Stimulated activated CD4-positive, alpha-beta T cell treated with anti-CD3 and anti-CD28 coated beads, Interleukin-2, amount 100 ng/mL, for 24 hours (primary cell): ENCODE measurements at places on chromosomes 1 and 21.

DNA sequence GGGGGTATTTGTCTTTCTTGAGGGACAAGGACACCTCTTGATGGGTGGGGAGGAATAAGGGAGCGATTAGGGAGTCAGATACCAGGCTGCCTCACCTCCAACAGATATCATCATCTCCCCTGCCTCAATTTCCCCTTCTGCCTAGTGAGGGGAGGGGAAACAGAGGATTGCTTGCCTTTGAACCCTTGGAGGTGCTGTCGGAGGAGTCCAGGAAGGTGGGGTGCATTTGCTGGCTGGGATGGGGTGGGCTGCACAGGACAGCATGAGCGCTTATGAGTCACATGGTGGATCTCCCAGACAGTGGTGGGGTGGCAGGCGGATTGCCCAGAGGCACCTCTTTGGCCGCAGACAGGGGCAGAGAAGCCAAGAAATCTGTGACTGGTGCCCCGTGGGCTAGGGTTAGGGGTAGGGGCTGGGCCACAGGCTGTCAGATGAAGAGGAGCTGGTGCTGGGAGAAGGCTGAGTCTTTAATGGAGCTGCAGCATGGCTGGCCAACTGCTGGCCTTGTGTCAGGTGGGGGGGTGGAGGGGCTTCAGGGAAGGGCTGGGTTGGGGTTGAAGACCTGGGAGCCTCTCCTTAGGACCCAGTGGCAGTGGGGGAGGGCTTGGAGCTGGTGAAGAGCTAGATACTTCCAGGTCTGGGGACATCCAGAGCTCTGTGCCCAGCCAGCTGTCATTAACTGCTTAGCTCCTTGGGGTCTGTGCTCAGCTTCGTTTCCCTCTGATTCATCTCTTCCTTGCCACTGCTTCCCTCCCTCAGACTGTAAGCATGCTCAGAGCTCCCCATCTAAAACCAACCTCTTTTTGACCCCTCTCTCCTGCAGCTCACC lies 7.0 kb upstream of the ADORA1 start:
- DNase-seq, result no peak

DNA sequence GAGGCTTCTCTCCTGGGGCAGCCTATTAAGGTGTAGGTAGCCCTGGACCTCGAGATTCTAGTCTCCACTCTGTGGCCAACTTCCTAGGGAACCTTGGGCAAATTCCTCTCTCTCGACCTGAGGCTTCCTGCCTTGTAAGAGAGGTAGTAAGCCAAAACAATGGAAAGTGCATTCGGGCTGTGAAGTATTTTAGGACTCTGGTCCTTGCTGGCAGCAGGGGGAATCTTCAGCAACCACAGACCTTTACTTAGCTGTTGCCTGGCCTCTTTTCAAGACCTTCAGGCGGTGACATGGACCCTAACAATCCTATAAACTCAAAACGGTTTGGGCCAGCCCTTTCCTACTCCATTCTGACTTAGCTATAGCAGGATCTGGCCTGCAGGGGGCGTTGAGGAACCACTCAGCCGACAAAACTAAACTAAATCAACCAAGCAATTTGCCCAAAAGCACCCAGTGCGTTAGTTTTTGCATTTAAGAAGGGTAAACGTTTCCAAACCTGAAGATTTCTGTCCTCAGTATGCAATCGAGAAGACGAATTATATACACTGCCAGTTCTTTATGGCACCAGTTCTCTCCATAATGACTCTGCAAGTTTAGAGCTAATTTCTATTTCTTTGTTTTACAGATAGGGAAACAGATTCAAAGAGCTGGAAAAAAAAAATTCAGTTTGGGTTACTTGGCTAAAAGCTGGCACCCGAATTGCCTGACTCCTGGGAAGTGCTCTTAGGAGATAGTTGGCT lies 10.9 kb upstream of the SESN2 start:
- DNase-seq, result peak; percentile 88

GRCh38 chr1:98404866-98405265 lies 256.7 kb upstream of the SNX7 start:
- DNase-seq, result no peak

DNA sequence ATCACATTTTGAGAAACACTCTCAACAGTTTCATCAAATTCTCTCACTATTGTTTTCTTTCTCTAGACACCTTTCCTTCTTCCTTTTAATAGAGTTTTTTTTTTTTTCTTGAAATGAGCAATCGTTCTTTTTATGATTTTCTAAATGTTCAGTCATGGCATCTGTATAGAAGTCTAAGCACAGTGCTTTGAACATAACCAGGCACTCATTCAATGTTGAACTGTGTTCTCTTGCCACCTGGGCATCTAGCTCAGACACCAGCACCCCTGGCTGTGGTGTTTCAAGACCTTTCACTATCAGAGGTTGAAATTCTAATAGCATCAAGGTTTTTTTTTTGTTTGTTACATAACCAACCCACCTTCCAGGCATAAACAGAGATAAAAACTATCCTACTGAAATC lies 96.6 kb downstream of the DNM3 start:
- DNase-seq, result no peak

DNA sequence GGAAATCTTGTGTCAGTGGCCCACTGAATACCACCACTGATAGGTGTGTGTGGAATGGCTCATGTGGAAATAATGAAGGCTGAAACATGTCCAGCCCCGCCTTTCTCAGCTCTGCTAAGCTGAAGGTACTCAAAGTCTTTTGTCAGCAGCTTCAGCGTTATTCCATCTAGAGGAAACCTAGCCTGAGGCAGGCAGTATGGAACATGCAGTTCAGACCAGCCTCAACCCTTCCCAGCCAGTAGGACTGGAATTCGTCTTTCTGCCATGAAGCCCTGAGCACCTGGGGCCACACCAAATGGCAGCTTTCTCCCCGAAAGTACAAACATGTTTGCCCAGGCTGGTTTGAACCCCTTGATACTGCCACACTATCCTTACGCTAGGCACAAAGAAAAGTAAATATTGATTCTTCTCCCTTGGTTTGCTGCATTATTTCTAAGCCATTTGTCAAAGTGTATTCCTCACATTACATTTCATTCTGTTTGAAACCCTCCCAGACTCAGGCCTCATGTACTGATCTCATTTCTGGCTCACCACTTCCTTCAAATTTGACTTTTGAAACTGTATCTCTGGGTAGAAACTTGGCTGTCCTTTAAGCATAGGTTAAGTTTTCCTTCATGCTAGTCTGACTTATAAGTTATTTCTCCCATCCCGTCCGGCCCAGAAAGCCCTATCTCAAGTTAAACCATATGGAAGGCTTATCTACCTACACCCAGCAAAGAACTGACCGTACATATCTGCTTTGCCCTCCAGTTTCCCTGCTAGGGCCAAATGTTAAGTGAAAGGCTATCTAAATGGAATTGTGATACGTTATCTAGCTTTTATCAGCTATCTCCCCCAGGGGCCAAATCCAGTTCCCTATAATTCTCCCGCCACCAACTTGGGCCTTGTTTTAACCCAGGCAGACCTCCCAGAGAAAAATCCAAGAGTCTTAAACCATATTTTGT lies 45.7 kb upstream of the HOOK1 start:
- DNase-seq, result no peak

DNA sequence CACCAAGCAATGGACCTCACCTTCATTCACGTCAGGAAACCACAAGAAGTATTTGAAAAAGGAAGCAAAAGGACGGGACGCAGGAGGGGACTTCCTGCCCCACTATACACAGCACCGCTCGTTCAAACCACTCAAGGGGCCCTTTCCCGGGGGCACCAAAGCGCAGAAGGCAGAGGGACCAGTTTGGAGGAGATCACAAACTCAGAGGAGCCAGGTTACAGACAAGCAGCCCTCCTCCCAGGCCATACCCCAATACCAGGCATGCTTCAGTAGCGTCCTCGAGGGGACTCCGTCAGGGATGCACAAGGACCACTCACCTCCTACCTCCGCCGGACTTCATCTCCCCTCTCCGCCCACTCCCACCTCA lies 685 bp downstream of the CRTC2 start:
- peak; percentile 45 for DNase-seq

- no peak for DNase-seq
Observed at GRCh38 chr1:229385853-229386456, 43.1 kb upstream of the CCSAP start.

GRCh38 chr1:111847466-111847865 lies 91.8 kb downstream of the DDX20 start:
- no peak for DNase-seq

DNA sequence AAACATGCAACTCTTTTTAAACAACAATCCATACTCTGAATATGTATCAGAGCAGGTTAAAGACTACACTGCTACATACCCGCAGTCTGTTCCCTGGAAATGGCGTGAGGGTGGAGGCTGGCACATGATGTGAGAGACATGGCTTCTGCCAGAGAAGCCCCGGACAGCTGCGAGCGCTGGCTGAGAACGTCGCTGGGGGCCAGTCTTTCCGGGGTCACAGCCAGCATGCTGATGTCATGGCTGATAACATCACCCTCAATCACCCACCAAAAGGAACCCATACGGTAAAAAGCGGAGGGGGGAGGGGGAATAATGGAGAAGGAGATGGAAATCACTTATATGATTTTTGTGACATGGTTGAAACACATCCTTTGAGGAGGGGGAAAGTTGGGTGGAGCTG lies 29.1 kb downstream of the C1orf198 start:
- DNase-seq, result no peak

DNA sequence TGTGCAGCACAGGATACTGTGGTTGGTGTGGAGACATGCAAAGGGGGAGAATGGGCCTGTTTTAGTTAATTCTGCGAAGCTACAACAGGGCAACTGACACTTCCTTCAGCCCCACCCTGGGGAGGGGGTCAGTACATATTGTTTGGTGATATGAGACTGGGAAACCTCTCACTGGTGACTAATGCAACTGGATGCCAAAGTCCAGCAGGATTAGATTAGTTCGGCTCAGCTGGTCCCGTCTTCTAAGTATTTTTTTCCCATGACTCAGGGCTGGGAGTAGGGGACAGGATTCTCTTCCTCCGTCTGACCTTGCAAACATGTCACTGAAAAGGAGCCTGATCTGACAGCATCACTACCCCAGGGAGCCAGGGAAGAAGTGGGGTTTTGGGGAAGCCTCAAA lies 43.0 kb downstream of the PLXNA2 start:
- DNase-seq, result no peak

DNA sequence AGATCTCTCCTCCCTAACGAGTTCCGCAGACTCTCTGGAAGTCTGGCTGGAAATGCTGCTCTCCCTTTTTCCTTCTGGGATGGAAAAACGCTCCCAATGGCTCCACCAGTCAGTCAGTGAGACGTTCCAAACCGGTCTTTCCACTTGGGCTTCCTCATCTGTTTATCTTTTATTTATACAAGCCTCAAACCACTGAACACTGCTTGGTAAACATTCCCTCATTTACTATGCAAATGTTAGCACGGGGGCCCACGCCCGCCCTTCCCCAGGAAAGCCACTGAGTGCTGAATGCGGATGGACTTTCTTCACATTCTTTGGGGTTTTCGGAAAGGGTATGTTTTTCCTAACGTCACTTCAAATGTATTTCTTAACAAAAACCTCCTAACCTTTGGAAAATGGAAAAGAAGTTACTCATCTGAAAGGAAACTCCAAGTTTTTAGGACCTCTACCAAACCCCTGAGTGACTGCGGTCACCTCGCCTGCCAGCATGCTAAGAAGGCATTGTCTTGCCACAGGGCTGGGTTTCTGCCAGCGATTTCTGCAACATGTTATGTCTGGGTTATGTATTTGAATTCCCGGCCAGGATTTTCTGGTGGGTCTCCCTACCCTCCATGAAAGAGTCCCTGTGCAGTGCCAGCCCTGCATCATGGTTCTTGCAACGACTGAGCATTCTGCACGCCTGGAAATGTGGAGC lies 14.0 kb upstream of the UMODL1 start:
- DNase-seq, result no peak

DNA sequence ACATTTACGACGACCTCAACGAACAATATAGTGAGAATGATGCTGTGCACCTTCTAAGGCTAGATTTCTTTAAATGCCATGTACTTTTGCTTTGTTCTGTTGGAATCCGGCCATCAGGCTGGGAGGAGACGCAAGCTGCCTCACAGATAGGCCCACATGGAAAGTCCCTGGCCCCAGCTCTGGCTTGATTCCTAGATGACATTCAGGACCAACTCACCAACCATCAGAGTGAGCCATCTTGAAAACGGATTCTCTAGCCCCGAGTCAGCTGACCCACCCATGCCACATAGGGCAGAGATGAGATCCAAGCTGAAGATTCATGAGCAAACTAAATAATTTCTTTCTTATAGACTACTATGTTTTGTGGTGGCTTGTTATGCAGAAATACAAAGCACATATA lies 164.4 kb downstream of the ZNF281 start:
- DNase-seq, result no peak

GRCh38 chr1:108200687-108201051 lies 526 bp upstream of the SLC25A24 start:
- peak; percentile 48 for DNase-seq

- no peak for DNase-seq
Observed at GRCh38 chr1:213564215-213564659, 423.5 kb upstream of the PROX1 start.

GRCh38 chr1:22553991-22554522 lies 9.2 kb upstream of the EPHA8 start:
- no peak for DNase-seq

- no peak for DNase-seq
Observed at GRCh38 chr1:27567146-27567526, 36.8 kb downstream of the AHDC1 start.

DNA sequence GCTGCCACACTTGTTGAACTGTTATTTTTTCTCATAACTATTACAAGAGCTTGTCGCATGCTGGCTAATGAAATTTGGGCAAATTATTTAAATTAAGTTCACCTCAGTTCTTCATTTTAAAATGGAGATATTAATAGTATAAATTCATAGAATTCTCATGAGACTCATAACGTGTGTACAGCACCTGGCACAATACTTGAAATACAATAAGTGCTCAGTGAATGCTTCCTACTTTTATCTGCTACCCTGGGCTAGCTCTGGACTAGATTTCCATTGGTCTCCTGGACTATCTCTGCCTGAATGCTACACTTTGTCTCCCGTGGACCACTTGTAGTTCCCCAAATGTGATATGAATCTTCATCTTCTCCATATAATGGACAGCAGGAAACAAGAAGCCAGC lies 919 bp downstream of the SLAMF6 start:
- DNase-seq, result no peak

GRCh38 chr1:98707556-98707955 lies 46.0 kb downstream of the SNX7 start:
- no peak for DNase-seq

DNA sequence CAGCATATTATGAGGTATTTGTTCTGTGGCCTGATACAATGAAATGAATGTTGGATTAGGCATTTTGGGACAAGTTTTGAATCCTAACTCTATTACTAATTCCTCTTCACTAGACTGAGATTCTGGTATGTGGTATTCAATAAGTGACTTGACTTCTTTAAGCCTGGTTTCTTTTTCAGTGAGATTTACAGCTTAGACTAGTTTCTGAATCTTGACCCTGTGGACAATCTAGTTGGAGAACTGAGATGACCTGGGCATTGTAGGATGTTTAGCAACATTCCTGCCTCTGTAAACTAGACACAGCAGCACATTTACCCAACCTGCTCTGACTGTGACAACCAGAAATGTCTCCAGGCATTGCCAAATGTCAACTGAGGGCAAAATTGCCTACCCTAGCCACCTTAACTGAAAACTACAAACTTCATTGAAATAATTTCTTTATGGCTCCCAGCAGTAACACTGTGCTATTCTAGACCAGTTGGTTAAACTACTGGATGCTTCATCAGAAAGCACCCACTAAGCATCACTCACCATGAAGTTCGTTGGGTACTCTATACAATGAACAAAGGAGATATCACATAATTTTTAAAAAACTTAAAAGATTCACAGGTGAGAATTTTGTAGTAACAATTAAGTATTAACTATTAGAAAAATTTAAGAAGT lies 16.8 kb downstream of the PTPRC start:
- DNase-seq, result no peak

- no peak for DNase-seq
Observed at GRCh38 chr1:203636291-203636690, 9.7 kb downstream of the ATP2B4 start.
